ENCODE measurements at places on chromosomes 12 and 14. TPM values are rescaled to one million over a fixed set of nuclear protein-coding genes. Genes with fewer than 3 reads are reported as not detected.

Gene ART4
- polyA plus RNA-seq = 0.60 TPM

Gene GLT1D1
- polyA plus RNA-seq = 0.23 TPM

Gene PNMA1
- 16.9 TPM for polyA plus RNA-seq

Gene CFAP251
- polyA plus RNA-seq = not detected

Gene SLCO1C1
- polyA plus RNA-seq = not detected

Gene CHGA
- 36.0 TPM for polyA plus RNA-seq

Gene TMEM132D
- under 0.01 TPM for polyA plus RNA-seq

Gene ANG
- polyA plus RNA-seq = 28.3 TPM

Gene SLC25A29
- polyA plus RNA-seq = 26.7 TPM

Gene SDS
- 2.9 TPM for polyA plus RNA-seq

Gene GLIPR1
- polyA plus RNA-seq = 4.8 TPM

Gene TPH2
- polyA plus RNA-seq = not detected

Data from sigmoid colon (tissue), 7 donors.